ENCODE measurements at places on chromosomes 3 and 15.

DNA sequence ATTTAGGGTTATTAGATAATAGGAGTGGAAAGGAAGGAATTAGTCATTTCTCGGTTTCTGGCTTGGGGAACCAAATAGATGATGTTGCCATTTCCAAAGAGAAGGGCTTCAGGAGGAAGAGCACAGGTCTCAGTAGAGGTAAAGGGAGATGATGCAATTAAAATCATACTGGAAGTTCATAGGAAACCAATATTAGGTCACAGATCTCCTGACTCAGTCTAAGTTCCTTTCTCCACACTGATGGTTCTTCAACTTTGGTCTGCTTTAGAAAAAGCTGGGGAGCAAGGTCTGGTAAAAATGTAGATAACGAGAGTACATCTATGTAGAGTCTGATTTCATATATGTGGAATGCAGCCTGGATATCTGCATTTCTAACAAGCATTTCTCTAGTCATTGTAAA is 130.9 kb downstream of the POLQ start:
- DNase-seq = no peak

DNA sequence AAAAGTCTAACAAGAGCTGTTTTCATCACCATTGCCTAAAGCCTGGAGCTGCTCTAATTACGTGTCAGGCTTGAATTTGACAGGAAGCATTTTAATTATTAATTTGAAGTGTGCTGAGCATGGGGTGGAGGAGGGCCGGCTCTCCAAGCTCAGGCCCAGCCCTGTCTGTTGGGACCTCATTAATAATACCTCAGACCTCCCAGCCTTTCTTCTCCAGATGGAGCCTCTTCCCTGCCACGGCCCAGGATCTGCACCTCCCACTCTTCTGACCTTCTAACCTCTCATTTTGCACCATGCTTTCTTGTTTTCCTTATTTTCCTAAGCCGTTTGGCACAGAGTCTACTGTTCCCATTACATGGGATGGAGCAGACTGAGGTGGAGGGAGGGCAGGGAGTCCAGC is 30.0 kb downstream of the INSYN1 start:
- DNase-seq = no peak

DNA sequence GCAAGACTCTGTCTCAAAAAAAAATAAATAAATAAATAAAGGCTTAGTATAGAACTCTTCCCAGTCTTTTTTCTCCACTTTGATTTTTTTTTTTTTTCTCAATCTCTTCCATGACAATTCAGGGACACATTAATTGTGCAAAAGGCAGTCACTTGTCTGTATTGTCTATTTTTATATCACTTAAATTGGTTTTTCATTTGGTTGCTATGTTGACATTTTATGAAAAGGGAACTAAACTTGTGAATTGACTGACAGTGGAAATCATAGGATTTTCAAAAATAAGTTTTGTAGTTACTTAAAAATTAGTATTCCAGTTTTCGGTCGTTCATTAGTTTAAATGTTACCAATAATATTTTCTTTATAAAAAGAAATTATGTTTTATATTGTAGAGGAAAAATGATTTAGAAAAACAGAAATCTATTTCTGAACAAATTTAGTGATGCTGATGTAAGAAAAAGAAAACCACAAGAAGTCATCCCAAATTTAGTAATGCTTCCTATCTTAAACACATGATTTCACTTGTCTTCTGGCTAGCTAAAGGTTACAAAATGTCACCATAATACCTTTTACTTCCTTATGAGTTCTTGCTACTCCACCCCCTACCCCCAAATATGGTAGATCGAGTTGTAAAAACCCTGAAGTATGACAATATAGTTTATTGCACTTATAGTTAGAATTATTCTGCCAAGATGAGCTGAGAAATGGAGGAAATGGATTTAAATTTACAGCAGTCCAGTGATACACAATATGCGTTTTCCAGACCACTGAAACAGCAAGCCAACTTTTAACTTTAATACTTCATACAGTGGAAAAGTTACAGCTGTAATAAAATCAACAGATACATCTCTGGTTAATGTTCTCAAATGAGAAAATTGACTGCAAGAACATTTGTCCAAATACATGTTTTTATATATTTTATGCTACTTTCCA is 37.0 kb downstream of the PPARG start:
- no peak for DNase-seq

DNA sequence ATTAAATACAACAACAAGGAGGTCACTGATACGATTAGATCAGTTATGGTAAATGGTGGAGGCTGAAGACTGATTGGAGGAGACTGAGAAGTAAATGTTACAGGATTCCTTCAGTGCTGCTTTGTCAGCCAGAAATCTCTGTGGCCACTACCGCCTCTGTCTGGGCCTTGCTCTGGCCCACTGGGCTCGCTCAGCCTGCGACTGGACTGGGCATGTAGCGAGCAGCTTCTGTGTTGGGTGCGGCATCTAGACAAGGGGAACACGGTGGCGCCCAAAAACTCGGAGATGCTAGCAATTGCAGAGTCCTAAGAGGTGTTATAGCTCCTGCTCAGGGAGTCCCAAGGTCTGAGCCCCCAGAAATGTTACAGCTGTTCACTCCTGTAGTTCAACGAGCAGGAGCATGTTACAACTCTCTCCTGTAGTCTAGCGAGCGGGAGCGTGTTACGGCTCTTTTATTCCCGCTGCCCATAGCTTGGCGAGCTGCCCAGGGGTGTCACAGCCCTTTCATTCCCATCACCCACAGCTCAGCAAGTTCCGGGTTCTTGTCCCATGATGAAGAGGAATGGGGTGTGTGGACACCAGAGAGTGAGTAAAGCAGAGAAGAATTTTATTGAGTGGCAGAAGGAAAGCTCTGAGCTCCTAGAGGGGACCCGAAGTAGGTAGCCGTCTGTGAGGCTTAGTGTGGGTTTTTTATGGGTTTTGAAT is 24.7 kb downstream of the SLC15A2 start:
- no peak for DNase-seq

- DNase-seq = no peak
These were observed 66.1 kb downstream of the GBE1 start for GRCh38 chr3:81695302-81695701.

DNA sequence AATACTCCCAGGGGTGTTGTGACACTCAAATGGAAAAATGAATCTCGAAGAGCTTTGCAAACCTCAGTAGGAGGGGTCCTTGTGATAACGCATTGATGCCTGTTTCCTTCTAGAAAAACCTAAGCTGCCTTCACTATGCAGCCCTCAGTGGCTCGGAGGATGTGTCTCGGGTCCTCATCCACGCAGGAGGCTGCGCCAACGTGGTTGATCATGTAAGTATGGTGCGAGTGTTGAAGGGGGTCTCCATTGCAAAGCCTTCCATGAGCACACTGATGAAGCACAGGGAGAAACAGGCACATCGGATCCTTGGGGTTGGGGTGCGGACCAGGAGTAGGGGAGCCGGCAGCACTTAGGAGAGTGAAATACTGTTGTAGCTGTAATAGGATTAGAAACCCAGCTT is 22.3 kb downstream of the ANKDD1A start:
- DNase-seq = no peak

DNA sequence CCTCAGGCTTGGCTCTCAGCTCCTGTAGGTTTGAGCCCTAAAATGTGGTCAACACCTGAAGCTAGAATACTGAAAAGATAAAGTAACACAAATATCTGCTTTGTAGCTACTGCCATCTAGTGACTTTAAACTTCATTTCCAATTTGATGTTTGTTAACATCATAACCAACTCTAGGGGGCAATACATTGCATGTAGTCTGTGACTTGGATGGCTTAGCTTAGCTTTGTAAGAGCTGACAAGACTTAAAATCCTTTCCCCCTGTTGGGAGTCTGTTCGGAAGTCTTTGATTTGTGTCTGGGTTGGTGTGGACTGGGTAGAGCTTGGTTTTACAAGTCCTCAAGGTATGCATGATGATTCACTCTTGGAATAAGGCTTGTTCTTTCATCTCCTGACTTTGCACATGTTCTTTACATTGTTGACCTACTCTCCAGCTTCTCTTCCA is 51.7 kb downstream of the SCN11A start:
- DNase-seq = peak; percentile 13

DNA sequence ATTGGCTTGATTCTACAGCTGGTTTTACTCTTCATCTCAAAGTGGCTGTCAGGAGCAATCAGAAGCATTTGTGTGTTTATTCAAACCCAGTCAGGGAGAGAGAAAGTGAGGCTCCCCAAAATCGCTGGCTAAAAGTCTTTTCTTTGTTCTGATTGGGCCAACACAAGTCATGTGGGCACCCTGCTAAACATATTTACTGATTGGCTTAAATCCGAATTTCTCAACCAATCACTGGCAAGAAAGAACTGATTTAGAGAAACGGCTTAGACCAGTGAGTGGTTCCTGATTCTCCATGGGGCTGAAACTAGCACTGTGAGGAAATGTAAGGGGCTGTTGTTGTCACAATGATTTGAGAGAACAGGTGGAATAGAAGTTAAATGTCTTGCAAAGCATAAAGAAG is 98.9 kb upstream of the PDZRN3 start:
- DNase-seq = no peak

GRCh38 chr3:21620511-21621155 is 130.4 kb downstream of the ZNF385D start:
- no peak for DNase-seq

DNA sequence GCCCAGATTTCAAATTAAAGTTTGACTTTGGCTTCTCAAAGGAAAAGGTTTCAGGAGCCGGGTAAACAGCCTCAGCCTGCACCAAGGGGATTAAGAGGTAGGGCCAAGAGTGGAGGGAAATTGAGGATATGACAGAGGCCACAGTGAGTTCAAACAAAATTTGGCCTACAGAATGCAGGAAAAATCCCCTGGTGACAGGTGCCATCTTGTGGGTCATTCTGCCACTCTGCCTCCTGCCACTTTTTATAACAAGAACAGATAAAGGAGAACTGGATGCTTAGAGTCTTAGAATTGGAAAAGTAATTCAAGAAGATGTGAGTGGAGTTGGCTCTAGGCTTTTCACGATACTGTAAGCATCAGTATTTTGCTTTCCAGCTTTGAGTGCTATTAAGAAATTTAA is 253.2 kb downstream of the NR2F2 start:
- no peak for DNase-seq

- no peak for DNase-seq
These were observed 280.1 kb upstream of the RASGRP1 start for GRCh38 chr15:38844736-38845135.

- DNase-seq = no peak
These were observed 204.2 kb upstream of the ICE2 start for GRCh38 chr15:60683156-60683555.

GRCh38 chr3:128074851-128075521 is 22.7 kb downstream of the SEC61A1 start:
- DNase-seq = no peak

DNA sequence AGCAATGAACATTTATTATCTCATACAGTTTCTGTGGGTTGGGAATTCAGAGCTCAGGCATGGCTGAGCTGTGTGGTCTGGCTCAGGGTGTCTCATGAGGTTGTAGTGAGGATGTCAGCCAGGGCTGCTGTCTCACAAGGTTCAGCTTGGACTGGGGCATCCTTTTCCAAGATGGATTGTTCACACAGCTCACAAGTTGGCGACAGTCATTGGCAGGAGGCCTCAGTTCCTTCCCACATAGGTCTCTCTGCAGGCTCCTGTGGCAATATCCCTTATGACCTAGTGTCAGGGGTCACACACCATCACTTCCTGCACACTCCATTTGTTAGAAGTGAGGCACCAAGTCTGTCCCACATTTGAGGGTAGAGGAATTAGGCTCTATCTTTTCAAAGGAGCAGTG is 56.0 kb downstream of the RPLP1 start:
- DNase-seq = no peak

GRCh38 chr3:2099028-2099671 is 484 bp downstream of the CNTN4 start:
- DNase-seq = no peak

GRCh38 chr3:130850843-130851242 is 43.0 kb upstream of the ATP2C1 start:
- DNase-seq = no peak

DNA sequence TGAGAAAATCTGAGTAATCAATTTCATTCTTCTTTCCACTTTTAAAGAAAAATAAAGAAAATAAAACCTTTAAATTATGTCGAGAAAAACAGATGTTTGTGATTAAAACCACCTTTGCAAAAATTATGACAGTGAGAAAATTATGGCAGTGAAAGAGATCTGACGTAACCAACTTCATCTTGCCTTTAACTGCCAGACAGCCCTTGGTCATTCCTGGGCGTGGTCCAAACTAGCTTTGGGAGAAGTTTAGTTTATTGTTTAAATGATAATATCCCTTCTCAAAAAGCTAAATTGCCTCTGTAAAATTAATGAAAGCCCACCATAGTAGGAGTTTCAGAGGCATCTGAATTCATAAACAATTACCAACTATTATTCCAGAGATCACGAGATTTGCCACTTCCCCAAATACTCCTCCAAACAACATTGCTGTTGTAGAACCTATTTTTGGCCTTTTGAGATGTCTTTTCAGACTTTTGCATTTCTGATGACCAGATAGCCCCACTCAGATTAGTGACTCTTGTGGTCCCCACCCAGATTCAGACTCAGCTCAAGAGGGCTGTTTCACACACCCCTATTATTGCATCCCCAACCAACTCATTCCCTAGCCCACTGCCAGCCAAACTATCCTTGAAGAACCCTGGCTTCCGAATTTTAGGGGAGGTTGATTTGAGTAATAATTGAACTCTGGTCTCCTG is 664.4 kb upstream of the CBLB start:
- DNase-seq = no peak

DNA sequence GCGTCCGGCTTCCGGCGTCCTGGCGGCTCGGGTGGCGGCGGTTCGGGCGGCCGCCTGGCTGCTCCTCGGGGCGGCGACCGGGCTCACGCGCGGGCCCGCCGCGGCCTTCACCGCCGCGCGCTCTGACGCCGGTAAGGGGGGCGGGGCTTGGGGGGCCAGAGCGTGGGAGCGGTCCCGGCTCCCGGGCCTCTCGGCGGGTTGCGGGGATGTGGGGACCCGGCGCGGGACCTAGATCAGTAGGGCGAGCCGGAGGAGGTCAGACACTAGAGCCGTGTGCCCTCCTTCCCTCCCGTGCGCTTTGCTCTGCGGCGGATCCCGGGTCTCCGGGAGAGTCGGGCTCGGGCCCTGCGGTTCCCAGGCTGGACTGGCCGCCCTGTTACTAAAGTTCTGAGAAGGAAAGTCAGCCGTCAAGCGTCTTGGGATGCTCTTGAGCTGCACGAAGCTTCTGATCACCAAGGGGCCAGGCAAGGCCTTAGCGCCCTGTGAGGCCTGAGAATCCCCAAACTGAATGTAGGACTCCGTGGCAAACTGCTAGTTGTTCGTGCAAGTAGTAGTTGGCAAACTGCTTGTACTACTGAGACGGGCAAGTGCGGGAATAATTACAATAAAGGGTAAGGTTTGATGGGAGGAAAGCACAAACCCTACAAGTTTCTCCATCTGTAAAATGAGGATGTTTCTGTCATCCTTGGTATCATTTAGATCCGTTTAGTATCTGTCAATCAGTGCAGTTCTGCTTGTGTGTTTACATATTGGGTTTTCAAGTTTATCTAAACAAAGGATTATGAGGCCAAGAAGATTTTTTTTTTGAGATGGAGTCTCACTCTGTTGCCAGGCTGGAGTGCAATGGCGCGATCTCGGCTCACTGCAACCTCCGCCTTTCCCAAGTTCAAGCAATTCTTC is 587 bp downstream of the PIGX start:
- DNase-seq = peak; percentile 62

DNA sequence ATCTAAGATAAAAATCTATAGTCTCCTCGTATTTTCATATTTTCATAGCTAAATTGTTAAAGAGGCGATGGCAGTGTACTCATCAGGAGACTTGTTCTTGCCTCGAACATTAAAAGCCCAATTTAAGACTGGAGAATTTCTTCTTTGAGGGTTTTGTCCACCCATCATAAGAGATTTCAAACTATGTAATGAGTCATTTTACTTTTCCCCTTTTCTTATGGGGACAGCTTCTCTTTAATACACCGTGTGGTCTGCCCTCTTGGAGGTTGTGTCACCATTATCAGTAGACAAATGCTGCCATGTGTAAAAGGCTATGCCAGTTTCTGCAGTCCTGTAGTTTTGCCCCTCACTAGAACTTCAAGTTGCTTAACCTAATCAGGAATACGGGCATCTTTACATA is 16.9 kb downstream of the TGFBR2 start:
- no peak for DNase-seq

Data from CD8-positive, alpha-beta memory T cell (primary cell).